ENCODE measurements at places on chromosomes 2 and 18. TPM values are rescaled to one million over a fixed set of nuclear protein-coding genes. Genes with fewer than 3 reads are reported as not detected.
A peak's percentile ranks its signal among the peaks of the same experiment; 100 is the strongest.

Gene IL36RN
- not detected for total RNA-seq

Gene SNED1
- total RNA-seq, result 1.1 TPM

- DNase-seq, result no peak
Observed at GRCh38 chr18:59938676-59939075, 38.9 kb downstream of the PMAIP1 start.

DNA sequence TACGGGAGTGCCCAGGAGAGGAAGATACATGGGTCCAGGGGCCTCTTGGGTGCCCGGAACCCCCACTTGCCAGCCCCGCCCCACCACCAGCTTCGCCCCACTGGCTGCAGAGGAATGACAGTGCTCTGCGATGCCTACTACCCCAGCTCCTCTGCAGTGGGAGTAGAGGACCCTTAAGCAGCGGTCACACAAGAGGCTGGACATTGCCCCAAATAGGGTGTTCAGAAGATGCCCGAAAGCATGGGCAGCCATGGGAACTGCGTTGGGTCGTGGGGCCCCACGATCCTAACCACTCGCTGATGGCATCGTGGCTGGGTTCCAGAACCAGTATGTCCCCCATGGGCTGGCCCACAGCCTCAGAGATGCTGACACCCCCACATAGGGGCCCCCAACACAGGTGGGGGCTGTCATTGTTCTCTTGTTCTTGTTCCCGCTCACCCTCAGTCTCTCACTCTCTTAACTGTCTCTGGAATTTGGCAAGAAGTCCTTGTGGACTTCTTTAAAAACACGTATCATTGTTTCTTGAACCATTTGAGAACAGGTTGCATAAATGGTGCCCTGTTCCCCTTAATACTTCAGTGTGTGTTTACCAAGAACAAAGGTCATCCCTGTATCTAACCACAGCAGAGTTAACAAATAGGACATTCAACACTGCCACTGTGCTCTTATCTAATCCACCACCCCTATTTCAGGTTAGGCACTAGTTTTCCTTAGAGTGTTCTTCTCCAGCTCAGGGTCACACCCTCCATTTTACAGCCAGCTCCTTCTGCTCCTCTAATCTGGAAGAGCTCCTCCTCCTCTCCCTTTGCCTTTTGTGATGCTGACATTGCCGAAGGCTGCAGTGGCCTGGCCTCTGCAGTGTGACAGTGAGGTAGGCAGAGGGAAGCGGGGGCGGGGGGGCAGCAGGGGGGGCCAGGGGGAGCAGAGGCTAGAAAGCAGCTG, 76.3 kb downstream of the STPG4 start:
- DNase-seq, result peak; percentile 85

DNA sequence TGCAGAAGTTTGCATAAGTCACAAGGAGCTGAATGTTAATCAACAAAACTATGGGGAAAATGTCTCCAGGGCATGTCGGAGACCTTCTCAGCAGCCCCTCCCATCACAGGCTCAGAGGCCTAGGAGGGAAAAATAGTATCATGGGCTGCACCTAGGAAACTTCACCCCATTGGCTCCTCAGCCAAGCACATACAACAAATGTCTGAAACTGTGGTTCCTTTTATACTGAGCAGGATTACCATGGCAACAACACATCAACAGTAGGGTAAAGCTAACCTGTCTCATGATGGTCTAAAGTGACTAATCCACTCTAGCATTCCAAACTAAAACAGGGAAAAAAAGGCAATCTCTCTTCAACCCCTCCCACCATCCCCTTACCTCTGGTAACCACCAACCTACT, 3.2 kb upstream of the NEMP2 start:
- no peak for DNase-seq
